ENCODE measurements at places on chromosomes 2 and 18. TPM values are rescaled to one million over a fixed set of nuclear protein-coding genes. Genes with fewer than 3 reads are reported as not detected.

The LIMS4 gene
- 5.6 TPM for total RNA-seq

DNA sequence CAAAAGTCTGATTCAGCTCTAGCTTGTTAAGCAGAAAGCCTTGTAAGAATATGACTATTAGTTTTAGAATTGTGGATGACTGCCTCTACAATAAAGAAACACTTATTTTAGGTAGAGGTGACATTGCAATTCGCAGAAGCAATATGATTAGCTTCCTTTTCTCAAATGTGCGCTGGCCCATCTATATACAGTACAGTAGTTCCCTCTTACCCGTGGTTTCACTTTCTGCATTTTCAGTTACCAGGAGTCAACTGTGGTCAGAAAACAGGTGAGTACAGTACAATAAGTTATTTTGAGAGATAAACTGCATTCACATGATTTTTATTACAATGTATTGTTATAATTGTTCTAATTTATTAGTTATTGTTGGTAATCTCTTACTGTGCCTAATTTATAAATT is 405.1 kb downstream of the GPD2 start:
- ATAC-seq = no peak
- no peak overlapping the region for H3K27ac ChIP-seq
- no peaks in the 10 kb centered on the region for H3K27me3 ChIP-seq

GRCh38 chr18:34077599-34077998 is 147.1 kb downstream of the NOL4 start:
- H3K36me3 ChIP-seq = no peaks in the 10 kb centered on the region
- H3K4me1 ChIP-seq = no peaks in the 10 kb centered on the region
- ATAC-seq = no peak
- H3K27ac ChIP-seq = no peak overlapping the region

The FSHR gene
- total RNA-seq = not detected

The GALNT13 gene
- total RNA-seq = 0.77 TPM

The LINC00305 gene
- not detected for total RNA-seq

DNA sequence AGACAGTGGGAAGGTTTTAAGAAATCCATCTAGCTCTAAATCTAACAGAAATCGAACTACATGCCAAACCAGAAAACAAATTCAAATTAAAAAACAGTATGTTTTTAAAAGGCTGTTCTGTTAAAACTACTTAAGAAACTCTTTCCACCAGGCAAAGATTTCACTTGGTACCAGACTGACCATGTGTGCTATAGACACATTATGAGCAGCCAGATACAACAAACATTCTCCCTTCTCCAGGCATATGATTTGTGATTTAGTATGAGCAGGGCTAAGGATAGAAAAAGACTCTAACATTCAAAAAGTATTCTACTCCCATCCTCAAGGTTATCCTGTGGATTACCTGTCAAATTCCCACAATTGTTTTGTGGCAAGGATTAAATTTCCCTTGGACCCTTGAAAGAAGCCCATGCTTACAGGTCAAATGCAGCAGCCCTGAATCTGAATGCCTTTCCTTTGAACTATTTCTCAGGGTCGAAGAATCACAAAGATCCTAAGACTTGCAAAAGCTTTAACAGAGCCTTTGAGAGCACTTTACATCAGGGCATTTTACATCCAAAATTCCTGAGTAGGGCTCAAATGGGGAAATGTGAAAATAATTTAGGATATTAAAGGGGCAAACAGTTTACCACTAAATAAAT is 42.5 kb upstream of the TTC32 start:
- peaks cover 8% of the 10 kb centered on the region for H3K4me1 ChIP-seq
- no peak overlapping the region for H3K27ac ChIP-seq
- ATAC-seq = no peak
- no peaks in the 10 kb centered on the region for H3K27me3 ChIP-seq

GRCh38 chr2:54574107-54574859 is 118.2 kb downstream of the SPTBN1 start:
- H3K4me1 ChIP-seq = peaks cover 25% of the 10 kb centered on the region
- ATAC-seq = peak; percentile 35
- peak overlapping the region; percentile 65 for H3K27ac ChIP-seq
- no peaks in the 10 kb centered on the region for H3K27me3 ChIP-seq
- H3K4me3 ChIP-seq = no peak overlapping the region

The OTX1 gene
- total RNA-seq = not detected

The FOXD4L1 gene
- not detected for total RNA-seq

DNA sequence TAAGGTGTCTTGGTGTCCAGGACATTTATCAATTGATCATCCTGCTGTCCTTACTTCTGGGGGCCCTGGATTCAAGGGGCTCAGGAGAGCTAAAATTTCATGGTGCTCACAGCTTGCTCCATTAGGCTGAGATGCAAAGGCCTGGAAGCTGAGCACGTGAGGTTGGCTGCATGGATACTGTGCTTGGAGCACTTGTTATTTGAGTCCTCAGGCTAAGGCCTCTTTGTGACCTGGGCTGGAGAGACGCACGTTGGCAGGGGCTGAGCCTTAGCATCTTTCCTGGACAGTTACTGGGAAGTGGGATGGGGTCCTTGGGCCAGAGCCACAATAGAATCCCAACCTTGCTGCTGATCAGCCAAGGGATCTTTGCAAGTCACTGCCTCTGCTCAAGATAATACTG is 151.2 kb upstream of the HS6ST1 start:
- peaks cover 4% of the 10 kb centered on the region for H3K27me3 ChIP-seq
- ATAC-seq = no peak
- no peak overlapping the region for H3K27ac ChIP-seq
- H3K36me3 ChIP-seq = no peaks in the 10 kb centered on the region
- no peak overlapping the region for H3K4me3 ChIP-seq
- H3K4me1 ChIP-seq = no peaks in the 10 kb centered on the region

DNA sequence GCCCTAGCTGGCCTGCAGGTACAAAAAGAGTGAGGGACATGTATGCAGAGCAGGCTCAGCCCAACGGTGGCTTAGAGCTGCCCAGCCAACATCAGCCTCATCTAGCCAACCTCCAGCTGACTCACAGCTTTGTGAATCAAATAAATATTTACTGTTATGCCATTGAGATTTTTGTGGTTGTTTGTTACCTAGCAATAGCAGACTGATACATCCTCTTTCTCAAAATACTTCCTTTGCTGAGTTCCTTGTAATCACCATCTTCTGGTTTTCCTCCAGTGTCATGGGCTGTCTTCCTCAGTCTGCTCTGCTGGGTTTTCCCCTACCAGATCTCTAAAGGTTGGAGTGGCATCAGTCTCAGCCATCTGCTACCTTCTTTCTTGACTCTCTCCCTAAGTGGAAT is 126.6 kb upstream of the SLC1A4 start:
- no peaks in the 10 kb centered on the region for H3K27me3 ChIP-seq
- no peak for ATAC-seq
- H3K4me1 ChIP-seq = peaks cover 8% of the 10 kb centered on the region
- no peak overlapping the region for H3K27ac ChIP-seq

The SCYGR4 gene
- not detected for total RNA-seq

DNA sequence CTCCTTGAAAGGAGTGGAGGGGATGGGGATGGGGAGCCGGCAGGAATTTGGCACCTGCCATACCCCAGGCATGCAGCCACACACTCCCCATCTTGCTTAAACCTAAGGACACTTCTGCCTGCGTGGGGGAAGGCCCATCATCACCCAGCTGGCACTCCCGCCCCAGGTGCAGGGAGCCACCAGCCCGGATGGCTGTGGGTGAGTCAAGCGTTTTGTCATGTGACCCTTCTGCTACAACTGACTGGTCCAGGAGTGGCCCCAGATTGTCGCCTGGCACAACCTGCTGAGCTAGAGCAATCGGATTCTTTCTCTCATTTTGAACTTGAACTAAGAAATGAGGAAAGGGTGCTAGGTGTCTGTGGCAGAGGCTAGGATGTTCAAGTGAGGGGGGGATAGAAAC is 61.3 kb downstream of the TSN start:
- no peaks in the 10 kb centered on the region for H3K27me3 ChIP-seq
- no peak overlapping the region for H3K27ac ChIP-seq
- H3K4me1 ChIP-seq = peaks cover under 1% of the 10 kb centered on the region
- no peak for ATAC-seq
- H3K4me3 ChIP-seq = no peak overlapping the region

The CXCR1 gene
- not detected for total RNA-seq

GRCh38 chr2:142629193-142629592 is 248.3 kb upstream of the KYNU start:
- no peaks in the 10 kb centered on the region for H3K36me3 ChIP-seq
- H3K4me3 ChIP-seq = no peak overlapping the region
- H3K27me3 ChIP-seq = no peaks in the 10 kb centered on the region
- no peak overlapping the region for H3K27ac ChIP-seq
- no peaks in the 10 kb centered on the region for H3K4me1 ChIP-seq

The GPR148 gene
- total RNA-seq = not detected

GRCh38 chr2:10371441-10372196 is 68.9 kb downstream of the HPCAL1 start:
- no peak overlapping the region for H3K27ac ChIP-seq
- no peak for ATAC-seq
- no peak overlapping the region for H3K4me3 ChIP-seq

GRCh38 chr18:41617647-41618046 is 337.4 kb upstream of the PIK3C3 start:
- H3K4me1 ChIP-seq = no peaks in the 10 kb centered on the region
- H3K4me3 ChIP-seq = no peak overlapping the region
- no peaks in the 10 kb centered on the region for H3K27me3 ChIP-seq

- ATAC-seq = no peak
- no peak overlapping the region for H3K4me3 ChIP-seq
- no peaks in the 10 kb centered on the region for H3K36me3 ChIP-seq
- H3K27ac ChIP-seq = no peak overlapping the region
These were observed 13.9 kb upstream of the TANK start for GRCh38 chr2:161146209-161146775.

Data from gastroesophageal sphincter (tissue), 4 donors.